Upper lobe of right lung (tissue), 1 donor: ENCODE measurements at places on chromosomes 13 and 19.

GRCh38 chr13:53298396-53298795 is 269.8 kb downstream of the OLFM4 start:
- no peak overlapping the region for H3K4me3 ChIP-seq
- H3K4me1 ChIP-seq, result no peaks in the 10 kb centered on the region
- no peak overlapping the region for H3K27ac ChIP-seq
- DNase-seq, result no peak
- no peaks in the 10 kb centered on the region for H3K36me3 ChIP-seq
- no peaks in the 10 kb centered on the region for H3K27me3 ChIP-seq

- no peaks in the 10 kb centered on the region for H3K27me3 ChIP-seq
- peaks cover 7% of the 10 kb centered on the region for H3K36me3 ChIP-seq
- peaks cover 36% of the 10 kb centered on the region for H3K4me1 ChIP-seq
- H3K27ac ChIP-seq, result peak overlapping the region; percentile 98
- peak; percentile 93 for DNase-seq
Measured at GRCh38 chr19:1248786-1249297, 459 bp downstream of the MIDN start.

DNA sequence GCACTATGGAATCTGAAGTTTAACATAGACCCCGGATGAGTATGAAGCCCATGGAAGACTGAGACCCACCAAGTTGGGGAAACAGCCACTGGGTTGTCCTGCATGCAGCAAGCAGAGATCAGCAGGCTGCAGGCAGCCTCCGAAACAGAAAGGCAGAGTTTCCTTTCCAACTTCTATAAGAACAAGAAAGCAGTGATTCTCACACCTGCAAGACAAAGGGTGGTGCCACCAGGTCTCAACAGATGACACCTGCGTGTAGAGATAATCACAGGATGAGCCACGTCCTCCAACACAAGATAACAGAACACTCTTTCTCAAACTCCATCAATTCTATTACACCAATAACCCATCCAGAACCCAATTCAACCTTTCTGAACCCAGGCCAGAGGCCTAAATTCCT is 457.9 kb downstream of the FOXO1 start:
- no peak overlapping the region for H3K4me3 ChIP-seq
- H3K27ac ChIP-seq, result no peak overlapping the region
- H3K27me3 ChIP-seq, result no peaks in the 10 kb centered on the region
- H3K36me3 ChIP-seq, result no peaks in the 10 kb centered on the region
- H3K4me1 ChIP-seq, result peaks cover 3% of the 10 kb centered on the region
- DNase-seq, result no peak

GRCh38 chr19:3465552-3465951 is 14.8 kb downstream of the SMIM24 start:
- no peak overlapping the region for H3K4me3 ChIP-seq
- H3K4me1 ChIP-seq, result no peaks in the 10 kb centered on the region
- DNase-seq, result no peak
- H3K27me3 ChIP-seq, result no peaks in the 10 kb centered on the region
- no peak overlapping the region for H3K27ac ChIP-seq

- no peak overlapping the region for H3K4me3 ChIP-seq
- H3K27me3 ChIP-seq, result peaks cover 20% of the 10 kb centered on the region
- H3K4me1 ChIP-seq, result no peaks in the 10 kb centered on the region
- no peak for DNase-seq
- H3K27ac ChIP-seq, result no peak overlapping the region
Measured at GRCh38 chr13:24684600-24684998, 4.4 kb downstream of the ATP12A start.

GRCh38 chr13:74841123-74841522 is 640.8 kb downstream of the TBC1D4 start:
- no peak overlapping the region for H3K27ac ChIP-seq
- no peak for DNase-seq
- H3K36me3 ChIP-seq, result no peaks in the 10 kb centered on the region
- no peaks in the 10 kb centered on the region for H3K4me1 ChIP-seq
- no peaks in the 10 kb centered on the region for H3K27me3 ChIP-seq
- H3K4me3 ChIP-seq, result no peak overlapping the region

DNA sequence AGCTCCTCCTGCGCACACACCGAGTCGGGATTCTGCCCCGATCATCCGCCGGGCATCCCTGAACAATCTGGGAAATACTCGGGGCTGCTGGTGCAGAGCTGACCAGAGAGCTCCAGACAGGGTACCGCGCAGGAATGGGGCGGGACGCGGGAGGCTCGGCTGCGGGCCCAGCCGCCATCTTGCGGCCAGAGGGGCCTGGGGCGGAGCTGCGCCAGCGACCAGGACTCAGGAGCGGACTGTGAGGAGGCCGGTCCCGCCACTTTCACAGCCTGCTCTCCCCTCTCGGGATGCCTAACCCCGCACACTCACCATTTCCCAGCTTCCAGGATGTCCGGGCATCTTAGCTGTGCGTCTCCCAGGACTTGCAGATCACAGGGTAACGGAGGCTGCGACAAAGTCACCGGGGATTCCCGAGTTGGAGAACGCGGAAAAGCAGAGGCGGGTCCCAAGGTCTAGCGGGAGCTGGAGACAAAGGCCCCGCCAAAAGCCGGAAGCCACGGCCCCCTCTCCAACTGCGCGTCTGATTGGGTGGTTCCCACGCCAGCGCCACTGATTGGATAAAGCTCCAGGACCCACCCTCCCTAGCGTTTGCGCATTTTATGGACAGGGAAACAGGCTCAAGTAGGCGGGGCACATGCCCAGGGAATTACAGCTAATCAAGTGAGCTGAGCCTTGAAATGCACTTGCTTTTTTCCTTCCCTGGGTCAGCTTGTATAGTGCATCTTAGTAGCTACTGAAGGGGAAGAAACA is 15.8 kb upstream of the ZNF43 start:
- H3K4me1 ChIP-seq, result peaks cover 4% of the 10 kb centered on the region
- H3K36me3 ChIP-seq, result no peaks in the 10 kb centered on the region
- DNase-seq, result peak; percentile 95
- peak overlapping the region; percentile 84 for H3K27ac ChIP-seq
- H3K4me3 ChIP-seq, result peak overlapping the region; percentile 85

GRCh38 chr13:92224052-92224821 is 825.8 kb downstream of the GPC5 start:
- H3K27me3 ChIP-seq, result no peaks in the 10 kb centered on the region
- H3K27ac ChIP-seq, result no peak overlapping the region
- no peaks in the 10 kb centered on the region for H3K4me1 ChIP-seq
- no peaks in the 10 kb centered on the region for H3K36me3 ChIP-seq
- no peak overlapping the region for H3K4me3 ChIP-seq

- no peaks in the 10 kb centered on the region for H3K4me1 ChIP-seq
- H3K27ac ChIP-seq, result no peak overlapping the region
- no peaks in the 10 kb centered on the region for H3K36me3 ChIP-seq
- no peak for DNase-seq
- no peaks in the 10 kb centered on the region for H3K27me3 ChIP-seq
Measured at GRCh38 chr13:105519771-105520170, 1015.7 kb downstream of the EFNB2 start.

DNA sequence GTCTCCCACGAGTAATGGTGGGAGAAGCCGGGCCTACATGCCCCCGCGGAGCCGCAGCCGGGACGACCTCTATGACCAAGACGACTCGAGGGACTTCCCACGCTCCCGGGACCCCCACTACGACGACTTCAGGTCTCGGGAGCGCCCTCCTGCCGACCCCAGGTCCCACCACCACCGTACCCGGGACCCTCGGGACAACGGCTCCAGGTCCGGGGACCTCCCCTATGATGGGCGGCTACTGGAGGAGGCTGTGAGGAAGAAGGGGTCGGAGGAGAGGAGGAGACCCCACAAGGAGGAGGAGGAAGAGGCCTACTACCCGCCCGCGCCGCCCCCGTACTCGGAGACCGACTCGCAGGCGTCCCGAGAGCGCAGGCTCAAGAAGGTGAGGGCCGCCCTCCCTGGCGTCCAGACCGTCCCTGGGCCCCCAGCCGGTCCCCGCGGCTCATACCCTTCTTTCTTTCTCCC is 1.4 kb upstream of the USF2 start:
- H3K4me3 ChIP-seq, result peak overlapping the region; percentile 71
- DNase-seq, result peak; percentile 82
- H3K27me3 ChIP-seq, result no peaks in the 10 kb centered on the region
- H3K27ac ChIP-seq, result peak overlapping the region; percentile 95

DNA sequence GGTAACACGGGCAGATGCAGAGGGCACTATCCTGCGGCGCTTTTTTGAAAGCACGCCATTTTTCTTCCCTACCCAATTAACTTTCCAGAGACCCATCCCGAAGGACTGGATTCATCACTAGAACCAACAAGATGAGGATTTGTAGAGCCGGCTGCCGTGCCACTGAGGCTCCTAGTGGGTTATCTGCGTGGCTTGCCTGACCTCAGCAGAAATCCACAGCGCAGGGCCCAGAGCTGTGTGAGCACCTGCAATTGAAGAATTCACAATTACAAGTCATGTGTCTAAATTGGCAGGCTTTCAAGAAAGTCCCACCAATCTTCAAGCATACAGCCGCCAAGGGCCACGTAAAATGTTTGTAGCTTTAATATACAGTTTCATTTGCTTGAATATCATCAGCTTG is 75.5 kb downstream of the ALOX5AP start:
- no peaks in the 10 kb centered on the region for H3K27me3 ChIP-seq
- H3K27ac ChIP-seq, result no peak overlapping the region
- H3K36me3 ChIP-seq, result no peaks in the 10 kb centered on the region
- no peaks in the 10 kb centered on the region for H3K4me1 ChIP-seq
- no peak for DNase-seq
- H3K4me3 ChIP-seq, result no peak overlapping the region

GRCh38 chr13:54989418-54989817 is 1960.8 kb downstream of the OLFM4 start:
- no peak overlapping the region for H3K27ac ChIP-seq
- H3K27me3 ChIP-seq, result no peaks in the 10 kb centered on the region
- H3K4me1 ChIP-seq, result no peaks in the 10 kb centered on the region
- H3K36me3 ChIP-seq, result no peaks in the 10 kb centered on the region
- no peak overlapping the region for H3K4me3 ChIP-seq

DNA sequence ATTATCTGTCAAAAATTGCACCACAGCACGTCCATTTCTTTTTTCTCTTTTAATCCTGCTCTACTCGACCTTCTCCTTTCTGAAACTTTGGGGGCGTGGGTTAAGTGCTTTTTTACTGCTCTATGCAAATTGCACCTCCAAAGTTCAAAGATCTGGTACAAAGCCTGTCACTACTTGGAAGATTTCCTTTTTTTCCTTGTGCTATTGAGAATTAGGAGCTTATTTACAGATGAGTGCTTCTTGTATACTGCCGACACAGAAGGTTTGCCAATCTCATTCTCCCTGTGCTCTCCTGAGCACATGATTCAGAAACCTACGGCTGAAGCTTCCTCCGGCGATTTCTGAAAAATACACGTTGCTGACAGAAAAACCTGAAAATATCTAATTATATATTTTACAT is 94.8 kb downstream of the TEX29 start:
- peaks cover 24% of the 10 kb centered on the region for H3K27me3 ChIP-seq

GRCh38 chr13:112246731-112247470 is 129.3 kb upstream of the SPACA7 start:
- peak; percentile 57 for DNase-seq
- H3K36me3 ChIP-seq, result no peaks in the 10 kb centered on the region
- H3K4me3 ChIP-seq, result no peak overlapping the region
- H3K4me1 ChIP-seq, result no peaks in the 10 kb centered on the region
- no peak overlapping the region for H3K27ac ChIP-seq

DNA sequence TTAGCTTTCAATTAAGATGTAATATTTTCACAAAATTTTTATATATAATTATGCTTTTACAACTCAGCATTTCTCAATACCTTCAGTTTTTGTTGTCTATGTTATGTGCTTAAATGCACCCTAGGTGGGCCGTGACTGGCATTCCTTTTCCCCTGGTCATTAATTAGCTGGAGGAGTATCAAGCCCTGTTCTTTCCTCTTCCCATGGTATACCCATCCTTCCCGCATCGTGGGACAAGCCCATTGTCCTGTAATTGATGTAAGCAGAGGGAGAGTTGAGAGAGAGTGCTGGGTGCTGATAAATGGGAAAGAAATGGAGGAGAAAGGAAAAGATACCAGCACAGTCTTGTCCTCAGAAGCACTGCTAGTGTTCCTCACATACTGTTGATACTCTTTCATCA is 591.7 kb downstream of the GPC6 start:
- H3K27ac ChIP-seq, result no peak overlapping the region
- DNase-seq, result no peak
- H3K36me3 ChIP-seq, result no peaks in the 10 kb centered on the region
- no peaks in the 10 kb centered on the region for H3K27me3 ChIP-seq

- no peaks in the 10 kb centered on the region for H3K27me3 ChIP-seq
- H3K4me3 ChIP-seq, result no peak overlapping the region
- H3K36me3 ChIP-seq, result no peaks in the 10 kb centered on the region
- H3K27ac ChIP-seq, result no peak overlapping the region
Measured at GRCh38 chr13:103731959-103732358, 665.7 kb upstream of the SLC10A2 start.

- no peak overlapping the region for H3K4me3 ChIP-seq
- no peaks in the 10 kb centered on the region for H3K4me1 ChIP-seq
- no peaks in the 10 kb centered on the region for H3K27me3 ChIP-seq
- H3K36me3 ChIP-seq, result no peaks in the 10 kb centered on the region
Measured at GRCh38 chr19:52665027-52665426, 26.9 kb upstream of the ZNF83 start.

DNA sequence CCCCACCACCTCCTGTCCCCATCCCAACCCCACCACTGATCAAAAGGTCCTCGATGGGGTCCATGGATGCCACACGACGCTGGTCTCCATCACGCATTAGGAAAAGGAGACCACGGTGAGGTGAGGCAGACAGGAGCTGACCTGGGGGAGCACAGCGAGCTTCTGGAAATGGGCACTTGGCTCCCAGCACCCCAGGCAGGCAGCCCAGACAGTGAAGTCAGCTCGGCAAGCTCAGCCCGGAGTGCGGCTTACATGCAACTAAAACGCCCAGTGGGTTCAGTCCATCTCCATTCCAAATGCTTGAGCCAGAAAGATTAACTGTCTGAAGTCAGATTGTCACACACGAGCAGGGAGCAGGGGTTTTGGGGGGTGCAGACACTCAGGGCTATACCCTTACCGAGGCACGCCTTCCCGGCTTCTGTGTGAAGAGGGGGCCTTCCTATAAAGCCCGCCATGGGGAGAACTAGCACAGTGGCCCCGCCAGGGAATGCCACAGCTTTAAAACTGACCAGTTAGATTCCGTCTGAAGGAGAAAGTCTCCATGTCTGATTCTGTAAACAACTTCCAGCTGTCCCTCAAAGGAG is 79.4 kb downstream of the SPACA7 start:
- peak; percentile 46 for DNase-seq
- no peak overlapping the region for H3K27ac ChIP-seq

- H3K27ac ChIP-seq, result no peak overlapping the region
- H3K27me3 ChIP-seq, result peaks cover 54% of the 10 kb centered on the region
- no peaks in the 10 kb centered on the region for H3K36me3 ChIP-seq
Measured at GRCh38 chr19:4600893-4601292, 38.4 kb upstream of the TNFAIP8L1 start.

DNA sequence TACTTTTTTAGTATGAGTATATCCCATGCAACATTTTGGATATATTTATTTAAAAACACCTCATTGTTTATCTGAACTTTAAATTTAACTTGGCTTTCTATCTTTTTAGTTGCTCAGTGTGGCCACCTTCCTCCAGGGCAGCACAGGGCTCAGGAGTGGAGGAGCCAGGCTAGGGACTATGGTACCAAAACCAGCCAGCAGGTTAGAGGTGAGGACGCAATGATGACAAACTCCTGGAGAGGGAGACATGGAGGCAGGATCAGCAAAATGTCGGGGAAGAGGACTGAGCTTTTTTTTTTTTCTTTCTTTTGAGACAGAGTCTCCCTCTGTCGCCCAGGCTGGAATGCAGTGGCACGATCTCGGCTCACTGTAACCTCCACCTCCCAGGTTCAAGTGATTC is 29.6 kb upstream of the CALM3 start:
- H3K27ac ChIP-seq, result no peak overlapping the region
- H3K4me3 ChIP-seq, result no peak overlapping the region
- H3K4me1 ChIP-seq, result no peaks in the 10 kb centered on the region
- no peaks in the 10 kb centered on the region for H3K36me3 ChIP-seq
